ENCODE measurements at places on chromosomes 7 and 10.

DNA sequence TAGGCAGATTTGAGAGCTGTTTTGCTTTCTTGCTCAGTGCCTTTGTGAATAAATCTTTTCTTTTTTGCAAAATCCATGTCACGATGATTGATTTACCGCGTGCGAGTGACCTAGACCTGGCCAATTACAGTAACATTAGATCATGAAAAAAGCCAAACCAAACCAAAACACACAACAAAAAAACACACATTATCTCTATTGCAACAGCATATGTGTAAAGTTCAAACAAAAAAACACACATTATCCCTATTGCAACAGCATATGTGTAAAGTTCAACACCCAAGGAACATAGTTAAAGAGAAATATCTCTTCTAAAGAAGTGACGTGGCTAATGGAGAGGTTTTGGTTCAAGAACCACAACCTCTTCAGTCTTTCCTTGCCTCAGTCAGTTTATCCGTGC, 342.6 kb upstream of the NRG3 start:
- DNase-seq: no peak

DNA sequence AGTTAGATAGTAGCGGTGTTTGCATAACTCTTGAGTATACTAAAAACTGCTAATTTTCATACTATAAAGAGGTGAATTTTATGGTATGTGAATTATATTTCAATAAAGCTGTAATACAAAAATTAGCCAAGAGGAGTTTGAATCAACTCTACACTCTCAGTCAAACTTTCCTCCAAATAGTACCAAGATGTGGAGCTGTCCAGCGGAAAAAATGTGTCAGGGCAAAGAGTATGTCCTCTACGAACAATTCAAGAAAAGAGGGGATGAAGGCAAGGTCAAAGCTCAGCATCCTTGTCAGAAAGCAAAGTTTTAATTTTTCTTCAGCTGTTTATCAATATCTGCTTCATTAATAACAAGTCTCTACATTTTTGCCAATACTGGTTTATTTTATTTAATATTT, 51.8 kb upstream of the CDC14C start:
- no peak for DNase-seq

DNA sequence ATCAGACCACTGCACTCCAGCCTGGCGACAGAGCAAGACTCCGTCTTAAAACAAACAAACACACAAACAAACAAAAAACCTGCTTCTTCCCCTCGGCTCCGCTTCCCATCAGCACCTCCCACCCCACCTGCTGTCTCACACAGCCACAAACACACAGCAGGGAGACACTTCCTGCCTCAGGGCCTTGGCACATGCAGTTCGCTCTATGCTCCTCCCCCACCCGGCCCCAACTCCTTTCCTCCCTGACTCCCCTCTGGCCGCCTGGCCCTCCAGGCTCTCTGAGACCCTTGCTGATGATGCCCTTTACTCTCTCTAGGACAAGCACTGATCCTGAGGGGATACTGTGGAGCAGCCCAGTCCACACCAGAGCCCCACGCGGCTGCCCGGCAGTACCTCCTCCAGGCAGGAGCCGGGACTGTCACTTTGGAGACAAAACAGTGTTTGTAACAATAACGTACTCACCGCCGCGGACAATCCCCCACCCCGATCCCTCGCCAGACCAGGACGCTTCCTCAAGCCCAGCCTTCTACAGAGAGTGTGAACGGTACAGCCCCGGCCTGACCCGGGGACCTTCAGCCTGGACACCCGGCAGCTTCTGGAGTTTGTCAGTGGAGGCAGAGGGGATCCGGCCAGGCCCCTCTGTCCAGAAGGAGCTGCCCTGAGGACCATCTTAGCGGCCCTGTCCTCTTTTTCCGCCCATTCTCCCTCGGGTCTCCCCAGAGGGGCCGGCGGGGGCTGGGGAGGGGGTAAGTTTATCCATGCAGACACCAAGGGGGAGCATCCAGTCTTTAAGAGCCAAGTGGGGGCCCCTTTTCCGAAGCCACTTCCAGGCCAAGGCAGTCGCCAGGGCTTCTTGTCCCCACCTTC, 50.0 kb upstream of the GTF2IRD1 start:
- no peak for DNase-seq

GRCh38 chr10:69721690-69722310, 79.9 kb upstream of the COL13A1 start:
- DNase-seq: no peak

DNA sequence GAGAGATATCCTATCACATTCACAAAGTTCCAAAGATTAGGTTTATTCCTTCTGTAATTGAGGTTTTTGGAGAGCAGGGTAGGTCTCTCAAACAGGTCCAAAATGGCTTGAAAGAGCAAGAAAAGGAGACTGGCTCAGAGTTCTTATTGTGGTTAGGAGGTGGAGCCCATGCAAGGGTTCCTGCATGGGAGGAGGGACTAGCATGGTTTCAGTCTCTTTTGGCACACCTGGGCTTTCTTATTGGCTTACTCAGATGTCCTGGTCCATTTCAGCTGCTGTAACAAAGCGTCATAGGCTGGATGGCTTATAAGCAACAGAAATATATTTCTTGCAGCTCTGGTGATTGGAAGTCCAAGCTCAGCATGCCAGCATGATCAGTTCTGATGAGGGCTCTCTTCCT, 493.1 kb downstream of the REEP3 start:
- no peak for DNase-seq

- DNase-seq: no peak
These were observed 257.1 kb downstream of the CAMK1D start for GRCh38 chr10:12606461-12606860.

- DNase-seq: no peak
These were observed 216.4 kb downstream of the NRG3 start for GRCh38 chr10:82091413-82091812.

- no peak for DNase-seq
These were observed 9.5 kb upstream of the SEM1 start for GRCh38 chr7:96719164-96719563.

GRCh38 chr10:119542988-119543813, 682 bp upstream of the RGS10 start:
- DNase-seq: peak; percentile 63

DNA sequence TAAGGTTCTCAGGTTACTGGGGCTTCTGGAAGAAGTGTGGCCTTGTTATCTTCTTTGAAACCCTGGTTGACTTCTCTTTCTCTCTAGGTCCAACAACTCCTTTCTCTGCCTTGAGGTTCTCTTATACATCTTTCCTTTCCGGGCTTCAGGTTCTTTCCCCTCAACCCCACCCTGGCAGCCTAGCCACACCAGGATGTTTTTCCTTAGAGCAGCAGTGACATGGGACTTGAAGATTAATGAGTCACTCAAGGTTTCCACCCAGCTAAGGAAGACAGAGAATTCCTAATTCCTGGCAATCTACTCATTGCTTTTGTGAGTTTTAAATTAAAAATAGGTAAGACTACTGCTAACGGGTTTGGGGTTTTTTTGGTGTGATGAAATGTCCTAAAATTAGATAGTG, 121.8 kb upstream of the HPS1 start:
- DNase-seq: no peak

DNA sequence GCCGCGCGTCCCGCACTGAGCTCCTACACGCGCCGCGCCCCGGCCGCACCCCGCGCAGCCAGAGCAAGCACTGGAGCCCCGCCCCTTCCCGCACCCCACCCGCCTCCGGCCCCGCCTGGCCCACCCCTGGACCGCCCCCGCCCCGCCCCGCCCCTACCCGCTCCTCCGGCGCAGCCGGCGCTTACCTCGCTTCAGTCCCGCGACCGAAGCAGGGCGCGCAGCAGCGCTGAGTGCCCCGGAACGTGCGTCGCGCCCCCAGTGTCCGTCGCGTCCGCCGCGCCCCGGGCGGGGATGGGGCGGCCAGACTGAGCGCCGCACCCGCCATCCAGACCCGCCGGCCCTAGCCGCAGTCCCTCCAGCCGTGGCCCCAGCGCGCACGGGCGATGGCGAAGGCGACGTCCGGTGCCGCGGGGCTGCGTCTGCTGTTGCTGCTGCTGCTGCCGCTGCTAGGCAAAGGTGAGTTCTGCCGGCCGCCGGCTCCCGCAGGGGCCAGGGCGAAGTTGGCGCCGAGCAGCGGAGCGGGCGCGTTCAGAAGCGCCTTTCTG, at the start of gene RET:
TSS of gene RET (plus strand) at position 194 of the 545 bp plus-strand sequence. CDS start at position 384, 190 bp downstream.
- peak; percentile 26 for DNase-seq

- DNase-seq: no peak
These were observed 23.3 kb downstream of the PRTFDC1 start for GRCh38 chr10:24929056-24929544.

GRCh38 chr7:142862786-142863400, 8.0 kb downstream of the EPHB6 start:
- DNase-seq: no peak

- DNase-seq: no peak
These were observed 82.6 kb downstream of the UPF2 start for GRCh38 chr10:11959966-11960365.

GRCh38 chr10:47137311-47137851, 162.6 kb upstream of the GDF10 start:
- no peak for DNase-seq

DNA sequence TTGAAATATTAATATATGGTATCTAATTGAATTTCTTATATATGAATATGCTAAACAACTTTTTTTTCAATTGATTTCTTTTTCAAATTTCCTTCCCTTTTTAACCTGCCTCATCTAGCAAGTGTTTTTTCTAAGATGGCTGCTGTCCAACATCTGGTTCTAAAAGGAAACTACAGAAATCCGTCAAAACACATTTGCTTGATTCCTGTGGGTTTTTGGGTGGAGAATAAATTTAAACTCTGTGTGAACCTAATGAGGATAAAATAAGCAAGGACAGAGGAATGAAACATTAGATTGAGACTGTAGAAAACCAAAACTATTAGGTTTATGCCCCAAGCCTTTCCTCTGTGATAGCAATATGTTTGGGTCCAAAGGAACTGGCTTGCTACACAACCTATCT, 75.5 kb upstream of the STARD3NL start:
- DNase-seq: no peak

- DNase-seq: no peak
These were observed 255 bp downstream of the MAGI2 start for GRCh38 chr7:79453266-79453557.

DNA sequence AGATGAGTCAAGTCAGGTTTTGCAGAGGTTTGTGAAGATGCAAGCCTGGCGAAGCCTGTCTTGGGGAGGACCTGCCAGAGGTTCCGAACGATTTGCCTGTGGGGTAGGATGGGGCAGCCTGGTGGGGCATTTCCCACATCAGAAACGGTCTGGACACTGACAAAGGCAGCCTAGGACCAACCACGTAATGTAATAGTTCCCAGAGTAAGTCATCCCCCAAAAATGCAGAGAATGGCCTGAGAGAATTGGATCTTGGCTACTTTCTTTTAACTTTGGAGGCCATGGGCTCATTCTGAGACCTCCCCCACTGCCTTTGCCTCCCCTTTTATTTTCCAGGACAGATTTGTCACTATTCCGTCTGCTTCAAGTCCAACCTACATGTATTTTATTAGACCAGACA, 168.9 kb upstream of the SH2B2 start:
- DNase-seq: no peak

DNA sequence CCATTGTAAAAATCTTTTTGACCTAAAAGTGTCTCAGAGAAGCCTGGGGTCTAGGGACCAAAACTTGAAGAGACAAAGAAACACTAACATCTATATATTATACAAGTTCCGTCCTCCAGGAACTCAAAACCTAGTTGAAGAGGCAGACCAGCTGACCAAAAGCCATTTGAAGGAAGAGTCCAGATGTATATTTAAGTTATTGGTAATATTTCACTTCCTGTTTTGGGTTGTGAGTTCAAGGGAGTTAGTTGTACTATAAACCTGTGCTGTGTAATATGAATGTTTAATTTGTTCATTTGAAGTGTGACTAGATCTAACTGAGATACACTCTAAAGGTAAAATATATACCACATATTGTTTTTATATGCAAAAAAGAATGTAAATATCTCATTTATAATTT, 45.0 kb downstream of the CDK1 start:
- DNase-seq: no peak
